Stimulated activated CD4-positive, alpha-beta T cell treated with anti-CD3 and anti-CD28 coated beads, Interleukin-15, amount 100 ng/mL, for 1 hour (primary cell): ENCODE measurements at places on chromosomes 4 and X.

GRCh38 chrX:153727123-153727931, 2.7 kb downstream of the ABCD1 start:
- no peak for DNase-seq

- no peak for DNase-seq
Observed at GRCh38 chr4:76902233-76902890, 4.4 kb upstream of the SOWAHB start.

DNA sequence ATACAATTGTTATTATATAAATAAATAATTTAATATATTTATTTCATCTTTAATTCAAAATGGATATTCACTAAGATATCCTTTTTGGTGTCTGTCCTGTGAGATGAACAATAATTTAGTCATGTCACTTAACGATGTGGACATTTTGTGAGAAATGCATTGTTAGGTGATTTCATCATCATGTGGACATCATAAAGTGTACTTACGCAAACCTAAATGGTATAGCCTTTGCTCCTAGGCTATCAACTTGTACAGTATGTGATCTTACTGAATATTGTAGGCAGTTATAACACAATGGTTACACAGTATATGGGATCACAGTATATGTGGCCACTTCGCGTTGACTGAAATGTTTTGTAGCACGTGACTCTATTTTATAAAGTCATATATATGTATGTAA, 20.2 kb upstream of the CHRNA9 start:
- no peak for DNase-seq

DNA sequence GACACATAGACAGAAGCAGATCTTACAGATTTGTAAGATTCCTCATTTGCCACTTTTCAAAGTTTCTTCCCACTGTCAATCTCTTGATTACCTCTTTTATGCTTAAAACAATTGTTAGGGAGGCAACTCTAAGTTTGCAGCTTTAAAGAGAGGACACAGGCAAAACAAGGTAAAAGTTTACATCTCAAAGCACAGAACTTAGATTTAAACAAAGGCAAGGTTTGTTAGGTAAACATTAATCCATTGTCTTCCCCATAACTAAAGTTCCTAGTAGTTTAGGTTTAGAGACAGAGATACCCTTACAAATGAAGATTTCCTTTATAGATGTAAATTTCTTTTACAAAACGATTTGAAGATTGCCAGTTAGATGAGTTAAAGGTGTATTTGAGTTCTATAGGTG, 176.9 kb downstream of the AASDH start:
- DNase-seq, result no peak

- no peak for DNase-seq
Observed at GRCh38 chr4:37517326-37517725, 168.8 kb downstream of the RELL1 start.

GRCh38 chr4:92304606-92305005, 840 bp downstream of the GRID2 start:
- DNase-seq, result no peak

DNA sequence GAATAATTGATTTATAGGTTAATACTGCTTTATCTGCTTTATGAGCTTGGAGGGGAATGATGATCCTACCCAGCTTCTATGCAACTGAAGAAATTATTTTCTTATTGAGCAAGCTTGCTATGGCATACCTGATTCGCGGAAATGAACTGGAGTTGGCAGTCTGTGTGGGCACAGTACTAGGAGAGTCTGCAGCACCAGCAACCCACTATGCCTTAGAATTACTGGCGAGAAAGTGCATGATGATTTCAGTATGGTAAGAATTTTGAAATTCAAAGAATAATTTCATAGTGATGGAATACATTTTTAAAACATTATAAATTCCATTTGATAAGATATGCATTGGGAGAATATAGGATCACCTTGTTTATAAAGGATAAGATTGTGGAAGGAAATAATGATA, 32.3 kb downstream of the SPATA4 start:
- no peak for DNase-seq

DNA sequence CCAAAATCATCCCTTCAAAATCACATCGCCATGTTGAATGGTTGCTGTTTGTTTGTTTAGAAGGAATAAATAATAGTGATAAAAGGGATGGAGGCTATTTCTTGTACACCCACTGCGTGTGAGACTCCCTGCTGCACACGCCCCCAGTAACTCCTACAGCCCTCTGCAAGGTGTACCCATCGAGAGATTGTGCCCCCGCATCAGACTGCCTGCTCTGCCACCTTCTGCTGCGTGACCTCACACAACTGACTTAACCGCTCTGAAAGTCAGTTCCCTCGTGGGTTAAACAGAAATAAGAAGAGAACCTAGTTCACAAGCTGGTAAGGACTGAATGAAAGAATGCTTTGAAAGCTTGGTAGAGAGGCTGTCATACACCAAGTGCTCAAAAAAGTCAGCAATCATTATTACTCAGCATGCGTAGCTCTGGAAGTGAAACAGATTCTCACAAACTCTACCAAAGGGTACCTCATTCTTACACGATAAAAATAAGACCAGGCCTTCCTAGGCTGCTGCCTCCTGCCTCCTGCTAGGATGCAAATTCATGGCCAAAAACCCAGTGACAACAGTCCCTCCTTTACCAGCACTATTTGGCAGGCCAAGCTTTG, 147.1 kb downstream of the CPEB2 start:
- no peak for DNase-seq

DNA sequence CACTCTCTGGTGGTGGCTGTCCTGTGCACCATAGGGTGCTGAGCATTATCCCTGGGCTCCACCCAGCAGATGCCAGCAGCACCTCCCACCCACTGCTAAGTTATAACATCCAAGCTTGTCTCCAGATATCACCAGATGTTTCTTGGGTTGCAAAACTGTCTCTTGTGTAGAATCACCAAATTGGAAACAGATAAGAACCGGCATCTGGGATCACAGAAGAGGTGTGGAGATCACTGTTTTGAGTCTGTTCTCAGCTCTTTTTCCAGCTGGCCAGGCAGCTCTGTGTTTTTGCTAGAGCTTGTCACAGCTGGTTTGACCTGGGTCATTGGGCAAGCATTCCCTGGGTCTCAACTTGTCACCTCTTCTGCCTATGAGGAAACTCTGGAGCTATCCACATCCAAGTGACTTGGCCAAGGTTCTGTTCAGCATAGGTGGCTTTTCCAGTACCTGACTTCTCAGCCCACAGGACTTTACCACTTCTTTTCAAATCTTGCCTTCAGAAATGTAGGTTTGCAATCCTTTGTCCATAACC, 15.3 kb upstream of the PUDP start:
- DNase-seq, result no peak
